Activated CD4-positive, CD25-positive, alpha-beta regulatory T cell treated with anti-CD3 and anti-CD28 coated beads, Interleukin-2, amount 50 U/mL, for 72 hours (primary cell): ENCODE measurements at places on chromosomes 5 and 9.
A peak's percentile ranks its signal among the peaks of the same experiment; 100 is the strongest.

- DNase-seq = no peak
Measured at GRCh38 chr5:10317825-10318682, 10.4 kb upstream of the CMBL start.

GRCh38 chr9:35108946-35109575 lies 6.1 kb upstream of the STOML2 start:
- DNase-seq = peak; percentile 12

DNA sequence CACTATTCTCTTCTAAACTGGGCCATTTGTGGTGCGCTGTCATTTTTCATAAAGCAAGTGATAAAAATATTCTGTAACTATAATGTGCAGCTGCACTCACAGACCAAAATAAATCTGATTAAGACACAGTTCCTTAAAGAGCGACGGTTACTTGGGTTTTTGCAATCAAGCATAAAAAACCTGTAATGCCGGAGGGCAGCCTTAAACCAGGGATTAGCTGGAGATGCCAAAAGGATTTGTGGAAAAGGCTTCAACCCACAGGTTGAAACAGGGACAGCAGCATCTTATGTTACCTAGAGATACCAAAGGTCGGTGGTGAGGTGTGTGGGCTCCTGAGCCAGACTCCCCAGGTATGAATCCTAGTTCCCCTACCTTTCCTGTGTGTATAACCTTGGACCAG lies 49.3 kb downstream of the CTNND2 start:
- no peak for DNase-seq

DNA sequence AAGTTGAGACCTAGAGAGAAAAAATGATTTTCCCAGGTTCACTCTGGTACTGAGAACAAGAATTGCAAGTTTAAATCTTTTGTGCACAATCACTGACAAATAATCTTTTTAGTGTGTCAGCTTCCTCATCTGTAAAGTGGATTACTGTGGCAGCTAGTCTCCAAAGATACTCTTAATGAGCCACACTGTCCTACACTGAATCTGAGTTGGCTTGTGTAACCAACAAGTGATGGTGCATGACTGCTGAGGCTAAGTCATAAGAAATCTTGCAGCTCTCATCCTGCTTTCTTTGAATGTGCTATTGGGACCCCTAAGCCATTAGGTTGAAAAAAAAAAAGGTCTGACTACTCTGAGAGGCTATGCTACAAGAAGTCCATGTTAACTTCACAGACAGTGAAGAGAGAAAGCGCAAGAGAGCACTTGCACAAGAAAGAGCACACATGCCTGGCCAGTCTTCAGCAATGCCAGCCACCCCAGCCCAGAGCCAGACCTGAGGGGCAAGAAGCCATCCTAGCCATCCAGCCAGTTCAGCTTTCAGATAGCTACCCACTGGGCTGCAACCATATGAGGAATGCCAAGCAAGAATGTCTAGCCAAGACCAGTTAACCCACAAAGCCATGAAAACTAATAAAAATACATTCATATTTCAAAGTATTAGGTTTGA lies 419.4 kb downstream of the RAB3C start:
- DNase-seq = no peak

DNA sequence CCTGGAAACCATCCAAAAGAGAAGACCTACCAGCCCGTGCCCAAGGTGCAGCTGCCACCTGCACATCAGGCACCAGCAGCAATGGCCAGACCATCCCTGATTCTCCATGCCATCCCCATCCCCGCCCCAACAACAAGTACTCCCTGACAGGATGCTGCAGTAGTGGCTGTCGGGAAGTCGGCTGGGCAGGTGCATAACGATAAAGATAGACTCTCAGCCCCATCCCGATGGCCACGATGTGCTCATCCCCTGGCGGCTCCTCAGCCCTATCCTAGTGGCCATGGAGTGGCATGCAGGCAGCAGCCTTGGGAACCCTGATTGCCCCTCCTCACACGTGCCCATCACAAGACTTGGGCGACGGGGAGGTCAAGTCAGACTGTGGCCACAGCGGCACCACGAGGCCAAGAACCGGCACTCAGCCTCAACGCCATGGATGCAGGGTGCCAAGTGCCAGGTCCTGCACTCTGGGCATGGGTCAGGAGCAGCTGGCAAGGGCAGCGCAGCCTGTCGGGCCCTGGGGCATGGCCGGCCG lies 368.8 kb upstream of the SPATA31A5 start:
- DNase-seq = no peak

DNA sequence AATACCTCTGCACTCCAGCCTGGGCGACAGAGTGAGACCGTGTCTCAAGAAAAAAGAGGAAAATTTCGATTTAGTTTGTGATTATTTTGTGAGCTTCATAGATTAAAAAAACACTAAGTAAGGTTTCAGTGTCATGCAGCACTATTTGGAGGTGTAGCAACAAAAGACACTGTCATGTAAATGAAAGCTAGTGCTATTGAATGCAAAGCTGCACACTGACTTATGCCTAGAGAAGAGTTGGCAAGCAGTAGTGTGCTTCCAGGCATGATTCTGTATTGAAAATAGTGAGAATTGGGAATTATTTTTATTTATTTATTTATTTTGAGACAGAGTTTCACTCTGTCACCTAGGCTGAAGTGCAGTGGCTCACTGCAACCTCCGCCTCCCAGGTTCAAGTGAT lies 34.5 kb downstream of the DDX46 start:
- DNase-seq = no peak

DNA sequence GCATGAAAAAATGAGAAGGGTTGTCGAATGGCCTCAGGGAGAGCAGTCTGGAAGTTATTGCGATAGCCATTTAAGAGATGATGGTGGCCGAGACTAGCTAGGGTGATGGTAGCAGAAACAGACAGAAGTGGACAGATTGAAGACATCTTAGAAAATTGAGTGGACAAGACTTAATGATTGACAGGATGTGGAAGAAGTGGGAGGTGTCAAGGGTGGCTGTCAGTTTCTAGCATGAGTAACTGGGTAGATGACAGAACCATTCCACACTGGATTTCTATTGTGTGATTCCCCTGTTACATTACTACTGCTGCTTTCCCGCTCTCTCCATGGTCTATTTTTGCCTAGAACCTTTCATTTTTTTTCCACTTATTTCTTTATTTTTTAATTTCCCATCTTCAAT lies 12.6 kb downstream of the CHMP5 start:
- no peak for DNase-seq

DNA sequence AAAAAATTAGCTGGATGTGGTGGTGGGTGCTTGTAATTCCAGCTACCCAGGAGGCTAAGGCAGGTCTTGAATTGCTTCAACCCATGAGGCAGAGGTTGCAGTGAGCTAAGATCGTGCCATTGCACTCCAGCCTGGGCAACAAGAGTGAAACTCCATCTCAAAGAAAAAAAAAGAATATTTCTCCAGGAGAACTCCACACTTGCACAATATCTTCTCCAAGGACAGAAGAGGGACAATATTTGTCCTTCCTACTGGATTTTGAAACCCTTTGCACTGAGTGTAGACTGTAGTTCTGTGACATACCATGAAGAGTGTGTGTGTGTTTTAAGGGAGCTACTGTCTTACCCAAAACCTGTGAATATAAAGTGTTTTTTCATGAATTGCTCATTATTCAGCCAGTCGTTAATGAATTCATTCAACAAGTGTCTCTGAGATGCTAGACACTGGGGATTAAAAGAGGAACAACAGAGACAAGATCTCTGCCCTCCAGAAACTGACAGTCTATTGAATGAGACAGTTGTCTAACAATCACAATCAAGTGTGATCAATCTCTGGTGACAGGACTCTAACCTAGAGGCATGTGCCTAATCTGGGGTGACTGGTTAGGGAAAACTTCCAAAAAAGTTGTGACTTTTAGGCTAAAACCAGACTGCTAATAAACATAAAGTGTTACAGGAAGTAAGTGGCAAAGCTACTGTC lies 9.8 kb upstream of the UBE2D2 start:
- DNase-seq = no peak

DNA sequence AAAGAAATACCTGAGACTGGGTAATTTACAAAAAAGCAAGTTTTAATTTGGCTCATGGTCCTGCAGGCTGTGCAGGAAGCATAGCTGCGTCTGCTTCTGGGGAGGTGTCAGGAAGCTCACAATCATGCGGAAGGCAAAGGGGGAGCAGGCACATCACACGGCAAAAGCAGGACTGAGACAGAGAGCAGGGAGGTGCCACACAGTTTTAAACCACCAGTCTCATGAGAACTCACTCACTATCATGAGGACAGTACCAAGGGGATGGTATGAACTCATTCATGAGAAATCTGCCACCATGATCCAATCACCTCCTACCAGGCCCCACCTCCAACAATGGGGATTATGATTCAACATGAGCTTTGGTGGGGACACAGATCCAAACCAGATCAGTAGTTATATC lies 96.2 kb downstream of the OSTF1 start:
- DNase-seq = no peak

DNA sequence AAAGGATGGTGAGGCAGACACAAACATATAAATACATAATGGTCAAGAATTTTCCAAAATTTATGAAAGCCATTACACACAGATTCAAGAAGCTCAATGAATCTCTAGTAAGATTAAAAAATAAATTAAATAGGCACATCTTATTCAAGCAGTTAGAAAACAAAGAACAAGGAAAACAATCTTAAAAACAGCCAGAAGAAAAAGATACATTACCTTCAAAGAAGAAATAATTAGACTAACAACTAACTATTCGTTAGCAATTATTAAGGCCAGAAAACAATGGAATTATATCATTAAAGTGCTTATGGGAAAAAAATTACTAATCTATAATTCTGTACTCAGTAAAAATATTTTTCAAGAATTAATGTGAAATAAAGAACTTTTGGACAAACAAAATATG lies 593.1 kb downstream of the EBF1 start:
- no peak for DNase-seq

DNA sequence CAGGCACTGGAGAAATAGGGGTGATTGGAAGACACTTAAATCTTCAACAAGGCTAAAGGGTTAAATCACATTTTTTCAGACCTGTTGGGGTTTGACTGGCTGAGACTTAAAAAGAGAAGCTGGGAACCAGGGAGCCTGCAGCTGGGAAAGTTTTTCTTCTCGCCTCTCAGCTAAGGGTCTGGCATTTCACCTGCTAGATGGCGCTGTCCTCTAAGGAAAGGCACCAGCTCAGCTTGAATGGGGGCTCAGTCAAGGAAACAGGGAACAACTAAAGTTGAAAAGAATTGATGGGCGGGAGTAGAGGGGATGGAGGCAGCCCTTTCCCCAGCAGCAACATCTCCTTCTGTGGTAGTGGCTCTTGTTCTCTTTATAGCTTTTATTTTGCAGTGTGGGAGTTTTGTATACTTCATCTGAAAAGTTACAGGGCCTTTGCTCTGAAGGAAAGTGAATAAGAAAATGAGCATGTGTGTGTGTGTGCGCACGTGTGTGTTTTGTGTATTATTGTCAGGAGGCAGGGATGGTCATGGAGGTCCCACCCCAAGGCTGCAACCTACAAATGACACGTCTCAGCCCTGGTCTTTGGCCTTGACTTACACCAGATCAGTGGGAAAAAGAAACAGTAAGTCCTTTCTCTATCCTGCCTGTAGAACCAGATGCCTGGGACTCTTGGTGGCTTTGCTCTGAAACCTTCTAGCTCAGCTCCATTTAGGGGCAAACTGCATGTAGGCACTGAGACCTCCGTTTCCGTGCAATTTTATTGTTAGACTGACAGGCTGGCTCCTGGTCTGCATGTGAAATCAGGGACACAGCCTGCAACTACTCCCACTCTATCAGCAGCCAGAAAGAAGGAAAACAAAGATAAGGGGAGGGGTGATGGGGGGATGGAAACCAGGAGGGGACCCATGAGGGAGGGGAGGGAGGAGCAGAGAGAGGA lies 316.2 kb upstream of the CLINT1 start:
- peak; percentile 40 for DNase-seq

GRCh38 chr9:94082553-94082952 lies 1.7 kb upstream of the PTPDC1 start:
- no peak for DNase-seq

GRCh38 chr5:143402553-143403333 lies 743 bp downstream of the NR3C1 start:
- peak; percentile 61 for DNase-seq

DNA sequence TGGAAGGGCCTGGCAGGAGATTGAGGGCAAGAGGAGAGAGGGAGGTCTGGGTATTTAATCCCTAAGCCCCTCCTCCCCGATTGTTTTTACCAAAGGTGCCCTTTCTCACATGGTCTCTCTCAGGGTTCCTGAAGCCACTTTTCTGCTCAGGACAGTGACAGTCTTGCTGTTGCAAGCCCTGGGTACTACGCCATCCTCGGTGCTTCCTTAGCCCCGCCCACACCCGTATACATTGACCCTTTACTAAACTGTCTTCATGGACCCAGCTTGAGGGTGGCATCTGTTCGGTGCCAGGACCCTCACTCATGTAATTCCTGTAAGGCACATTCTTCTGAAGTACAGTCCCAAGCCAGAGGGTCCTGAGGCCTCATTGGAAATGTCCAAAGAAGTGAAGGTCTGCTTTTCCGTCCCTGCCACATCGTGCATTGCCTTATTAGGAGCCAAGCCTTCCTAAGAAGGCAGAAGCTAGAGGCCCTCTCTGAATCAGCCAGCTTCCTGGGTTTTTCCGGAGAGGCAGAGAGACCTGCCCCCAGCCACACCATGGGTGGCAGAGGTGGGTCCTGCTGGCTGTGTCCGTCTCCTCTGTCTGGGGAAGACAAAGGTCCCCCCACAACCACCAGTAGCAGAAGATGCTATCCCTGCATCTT lies 1.9 kb upstream of the SH3PXD2B start:
- DNase-seq = no peak

GRCh38 chr9:113599646-113600022 lies 136.1 kb downstream of the RGS3 start:
- no peak for DNase-seq

- DNase-seq = no peak
Measured at GRCh38 chr5:67020096-67020615, 176.4 kb downstream of the CD180 start.

DNA sequence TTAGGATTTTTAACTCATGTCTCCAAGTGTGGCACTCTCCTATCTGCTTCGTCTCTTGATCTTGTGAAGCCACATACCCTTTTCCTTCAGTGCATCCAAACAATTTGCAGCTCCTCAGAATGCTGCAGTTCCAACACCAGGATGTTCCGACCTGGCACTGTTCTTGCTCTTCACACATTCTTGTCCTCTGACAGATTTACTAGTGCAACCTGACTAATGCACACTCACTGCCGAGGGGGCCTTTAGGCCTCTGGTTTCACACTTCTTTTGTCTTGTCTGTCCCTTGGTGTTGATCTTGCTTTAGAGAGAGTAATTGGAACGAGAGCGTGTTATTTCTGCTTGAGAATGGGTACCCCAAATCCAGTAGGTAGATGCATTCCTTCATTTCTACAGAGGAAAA lies 15.0 kb downstream of the ARHGAP26 start:
- no peak for DNase-seq

GRCh38 chr9:138105123-138105415 lies 227.5 kb downstream of the CACNA1B start:
- DNase-seq = no peak
